Neural progenitor cell (in vitro differentiated cells): ENCODE measurements at places on chromosomes 7 and 10. TPM values are rescaled to one million over a fixed set of nuclear protein-coding genes. Genes with fewer than 3 reads are reported as not detected.

DNA sequence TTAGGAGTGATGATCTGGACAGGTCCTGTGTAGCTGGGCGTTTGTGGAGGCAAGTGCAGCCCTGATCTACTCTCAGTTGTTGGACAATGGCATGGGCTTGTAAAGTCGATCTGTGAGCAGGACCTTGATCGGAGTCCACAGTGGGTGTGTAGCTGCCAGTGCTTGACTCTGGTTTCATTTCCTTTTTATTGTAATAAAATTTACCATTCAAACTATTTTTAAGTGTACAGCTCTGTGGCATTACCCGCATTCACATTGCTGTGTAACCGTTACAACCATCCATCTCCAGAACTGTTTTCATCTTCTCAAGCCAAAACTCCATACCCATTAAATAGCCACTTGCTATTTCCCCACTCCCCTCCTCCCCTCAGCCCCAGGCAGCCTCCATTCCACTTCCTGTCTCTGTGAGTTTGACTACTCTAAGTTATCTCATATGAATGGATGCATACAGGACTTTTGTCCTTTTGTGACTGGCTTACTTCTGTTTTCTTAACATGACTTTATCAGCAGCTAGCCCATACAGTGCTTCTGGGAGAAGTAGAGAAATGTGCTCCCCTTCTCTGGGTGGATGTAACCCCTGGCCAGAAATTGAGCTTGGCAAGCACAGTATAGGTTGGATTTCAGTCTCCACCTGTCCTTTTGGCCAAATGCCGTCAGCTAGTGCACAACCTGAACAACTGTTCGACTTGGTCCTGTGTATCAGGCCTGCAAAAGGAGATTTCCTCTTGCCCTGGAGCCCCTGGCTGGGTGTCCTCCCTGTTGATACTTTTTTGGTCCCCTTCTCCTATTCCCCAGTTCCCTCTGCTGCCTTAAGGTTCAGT, 180.0 kb downstream of the LRMDA start:
- DNase-seq, result no peak

GRCh38 chr10:72340510-72341261, 14.0 kb downstream of the DNAJB12 start:
- DNase-seq, result peak; percentile 79

DNA sequence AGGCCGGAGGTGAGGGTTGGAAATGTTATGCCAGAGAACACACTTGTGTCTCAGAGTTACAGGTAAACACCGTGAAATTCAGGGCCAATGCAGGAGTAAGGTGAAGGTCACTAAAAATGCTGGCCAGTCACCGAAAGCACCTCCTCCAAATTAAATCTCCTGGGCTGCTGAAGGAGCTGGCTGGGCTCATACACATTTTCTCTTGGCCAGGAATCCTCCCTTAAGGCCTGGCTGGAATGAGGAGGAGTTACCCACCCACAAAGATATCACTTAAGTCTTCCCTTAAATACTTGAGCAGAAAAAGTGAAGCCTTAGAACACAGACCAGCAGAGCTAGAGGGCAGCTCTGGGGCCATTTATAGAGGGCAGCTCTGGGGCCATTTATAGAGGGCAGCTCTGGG, 46.3 kb downstream of the HTRA1 start:
- DNase-seq, result no peak

- DNase-seq, result no peak
These were observed 55.6 kb upstream of the ARID5B start for GRCh38 chr10:61845950-61846268.

GRCh38 chr7:141541375-141541774, 9.8 kb upstream of the AGK start:
- DNase-seq, result no peak

The STYXL1 gene
- 56.1 and 60.4 TPM in 2 replicates for total RNA-seq

- no peak for DNase-seq
These were observed 6.0 kb upstream of the SGPL1 start for GRCh38 chr10:70809726-70810125.

- peak; percentile 15 for DNase-seq
These were observed 104.3 kb downstream of the MARCHF5 start for GRCh38 chr10:92395271-92395670.

- DNase-seq, result no peak
These were observed 1.8 kb upstream of the RPA3 start for GRCh38 chr7:7720193-7720592.

DNA sequence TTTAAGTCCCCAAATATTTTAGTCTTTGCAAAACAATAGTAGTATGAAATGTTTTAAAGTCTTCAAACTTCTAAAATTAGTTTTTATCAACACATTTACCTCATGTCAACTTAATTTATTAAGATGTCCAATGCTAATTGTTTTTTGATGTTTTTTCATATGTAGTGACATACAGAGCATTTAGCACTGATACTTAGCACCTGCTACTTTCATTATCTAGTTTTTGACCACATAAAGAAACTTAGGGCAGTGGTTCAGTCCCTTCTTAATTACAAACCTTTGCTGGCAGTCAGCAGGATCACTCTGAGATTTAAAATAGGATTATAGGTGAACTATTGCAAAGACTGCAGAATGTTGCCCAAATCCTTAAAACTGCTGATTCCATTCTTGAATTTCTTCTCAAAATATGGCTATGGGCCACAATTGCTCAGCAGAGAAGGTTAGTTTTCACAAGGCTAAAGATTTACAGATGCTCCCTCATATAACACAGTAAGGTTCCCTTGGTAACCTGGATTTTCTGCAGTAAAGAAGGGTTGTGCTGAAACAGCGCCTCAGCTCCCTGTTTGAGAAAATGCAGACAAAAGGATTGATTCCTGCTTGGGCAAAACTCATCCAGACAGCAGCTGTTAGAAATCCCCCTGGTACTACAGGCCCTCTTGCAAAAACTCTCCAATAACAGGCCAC, 3.4 kb downstream of the GPR85 start:
- DNase-seq, result peak; percentile 64

DNA sequence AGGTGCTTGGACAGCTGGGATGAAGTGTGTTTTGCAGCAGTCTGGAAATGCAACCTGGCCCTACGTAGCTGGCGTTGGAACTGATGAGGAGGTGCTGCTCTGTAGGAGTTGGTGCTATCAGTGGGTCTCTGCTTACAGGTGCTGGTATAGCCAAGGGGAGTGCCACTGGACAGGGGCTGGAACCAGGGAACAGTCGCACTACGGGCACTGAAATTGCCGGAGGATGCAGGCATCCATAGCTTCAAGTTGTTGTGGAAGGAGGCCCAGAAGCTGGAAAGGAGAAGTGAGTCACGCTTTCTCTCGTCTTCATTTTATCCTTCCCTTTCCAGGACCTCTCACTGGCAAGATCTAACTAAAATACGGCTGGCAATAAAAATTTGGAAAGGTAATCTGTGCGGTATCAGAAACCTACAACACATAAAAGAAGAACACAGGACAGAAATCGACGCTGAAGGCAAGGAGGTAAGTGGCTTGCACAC, 25.8 kb downstream of the MACC1 start:
- no peak for DNase-seq

The RBP4 gene
- 0.28 TPM in 1 of 2 replicates, not detected in the other for total RNA-seq

DNA sequence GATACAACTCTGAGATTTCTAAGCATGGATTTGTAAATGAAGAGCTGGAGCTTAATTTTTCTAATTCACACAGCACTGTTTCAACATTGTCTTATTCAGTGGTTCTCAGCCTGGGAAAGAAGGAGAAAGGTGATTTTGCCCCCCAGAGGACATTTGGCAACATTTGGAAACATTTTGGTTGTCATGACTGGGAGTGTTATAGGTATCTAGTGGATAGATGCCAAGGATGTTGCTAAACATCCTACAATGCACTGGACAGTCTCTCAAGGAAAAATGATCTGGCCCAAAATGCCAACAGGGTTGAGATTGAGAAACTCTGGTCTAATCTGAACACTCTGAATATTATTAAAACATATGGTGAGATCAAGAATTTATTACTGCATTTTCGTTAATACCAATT, 3.8 kb upstream of the CAV2 start:
- no peak for DNase-seq

The LLCFC1 gene
- total RNA-seq, result not detected in 2 replicates

DNA sequence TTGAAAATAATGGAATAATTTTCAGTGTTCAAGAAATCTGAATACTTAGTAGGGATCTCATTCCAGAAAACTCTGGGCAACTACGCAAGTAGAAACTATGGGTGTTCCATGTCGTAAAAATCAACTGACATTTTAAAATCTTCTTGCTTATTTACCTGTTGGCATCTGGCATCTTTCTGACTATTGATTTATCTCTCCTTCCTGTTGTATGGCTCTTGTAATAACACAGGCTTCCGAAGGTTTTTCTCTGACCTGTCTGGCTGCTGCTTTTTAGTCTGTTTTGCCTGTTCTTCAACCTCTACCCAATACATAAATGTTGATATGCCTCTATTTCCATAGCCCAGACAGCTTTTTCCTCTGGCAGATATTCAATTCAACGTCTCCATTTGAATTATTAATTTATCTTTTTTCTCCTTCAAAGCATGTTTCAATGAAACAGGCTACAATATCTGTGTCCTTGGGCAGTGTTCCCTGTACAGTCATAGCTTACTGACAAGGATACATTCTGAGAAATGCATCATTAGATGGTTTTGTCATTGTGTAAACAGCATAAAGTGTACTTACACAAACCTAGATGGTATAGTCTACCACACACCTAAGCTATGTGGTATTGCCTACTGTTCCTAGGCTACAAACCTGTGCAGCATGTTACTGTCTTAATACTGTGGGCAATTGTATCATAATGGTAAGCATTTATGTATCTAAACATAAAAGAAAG, 105.9 kb upstream of the ETV1 start:
- DNase-seq, result no peak

DNA sequence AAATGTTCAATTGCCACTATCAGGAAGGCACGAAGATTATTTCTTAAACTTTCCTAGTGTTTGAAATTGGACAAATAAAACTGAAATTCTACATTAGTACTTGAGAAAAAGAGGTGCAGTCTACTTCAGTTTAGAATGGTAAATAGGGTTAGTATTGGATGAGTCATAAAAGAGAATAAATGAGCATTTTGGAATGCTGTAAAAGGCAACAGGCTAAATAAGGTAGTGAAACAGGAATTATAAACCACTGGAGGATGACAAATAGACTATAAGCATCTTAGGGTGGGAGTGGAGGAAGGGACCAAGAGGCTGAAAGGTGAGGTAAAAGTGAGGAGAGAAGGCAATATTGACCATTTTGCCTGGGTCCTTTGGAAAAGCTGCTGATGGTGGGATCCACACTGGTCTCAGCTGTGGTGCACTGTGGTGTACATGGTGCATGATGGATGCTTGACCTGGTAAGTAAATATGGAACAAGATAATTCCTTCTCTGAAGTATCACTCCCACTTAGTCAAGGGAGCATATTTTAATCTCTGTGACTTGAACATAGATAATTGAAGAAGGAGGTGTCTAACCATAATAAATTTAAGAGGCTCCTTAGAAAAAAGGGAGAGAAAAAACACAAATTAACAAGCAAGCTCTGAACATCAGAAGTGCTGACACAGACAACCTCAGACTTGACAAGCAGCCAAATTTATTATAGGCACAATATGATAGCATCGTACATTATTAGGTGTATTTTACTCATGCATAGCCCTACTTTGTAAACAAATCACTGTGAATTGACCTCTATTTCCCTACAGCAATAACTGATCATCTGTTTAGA, 76.4 kb upstream of the SCIN start:
- no peak for DNase-seq

DNA sequence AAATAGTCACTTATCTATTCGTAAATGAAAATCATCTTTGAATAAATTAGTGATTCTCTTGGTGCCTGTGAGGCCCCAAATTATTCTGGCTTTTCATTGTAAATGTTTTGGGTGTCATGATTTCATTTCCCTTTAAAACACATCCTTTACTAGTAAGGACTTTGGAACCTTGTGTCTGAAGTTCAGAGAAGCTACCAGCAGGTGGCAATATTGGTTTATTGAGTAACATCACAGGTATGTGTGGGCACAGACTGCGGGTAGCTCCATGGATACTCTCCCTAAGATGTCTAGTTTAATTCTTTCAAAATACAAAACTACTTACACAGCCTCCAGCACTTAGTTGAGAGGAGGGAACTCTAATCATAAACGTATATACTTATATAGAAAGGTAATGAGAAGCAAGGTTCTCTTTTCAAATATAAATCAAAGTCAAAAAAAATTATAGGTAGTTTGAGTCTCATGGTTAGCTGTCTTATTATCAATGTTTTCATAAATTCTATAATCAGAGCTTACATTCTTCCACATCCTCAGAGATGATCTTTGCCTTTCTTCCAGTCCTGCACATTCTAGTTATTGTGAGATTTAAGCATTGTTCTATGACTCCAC, 449.6 kb downstream of the GRM8 start:
- peak; percentile 81 for DNase-seq

The FRMD4A gene
- total RNA-seq, result 20.2 and 22.6 TPM in 2 replicates

The PIK3AP1 gene
- 1.7 and 3.8 TPM in 2 replicates for total RNA-seq

The ZNF488 gene
- total RNA-seq, result not detected in 2 replicates
